ENCODE measurements at places on chromosomes 7 and 10.

GRCh38 chr7:131194070-131194865 lies 133.4 kb upstream of the MKLN1 start:
- no peak for DNase-seq

- DNase-seq, result no peak
Observed at GRCh38 chr10:69650589-69651261, 20.7 kb downstream of the FAM241B start.

DNA sequence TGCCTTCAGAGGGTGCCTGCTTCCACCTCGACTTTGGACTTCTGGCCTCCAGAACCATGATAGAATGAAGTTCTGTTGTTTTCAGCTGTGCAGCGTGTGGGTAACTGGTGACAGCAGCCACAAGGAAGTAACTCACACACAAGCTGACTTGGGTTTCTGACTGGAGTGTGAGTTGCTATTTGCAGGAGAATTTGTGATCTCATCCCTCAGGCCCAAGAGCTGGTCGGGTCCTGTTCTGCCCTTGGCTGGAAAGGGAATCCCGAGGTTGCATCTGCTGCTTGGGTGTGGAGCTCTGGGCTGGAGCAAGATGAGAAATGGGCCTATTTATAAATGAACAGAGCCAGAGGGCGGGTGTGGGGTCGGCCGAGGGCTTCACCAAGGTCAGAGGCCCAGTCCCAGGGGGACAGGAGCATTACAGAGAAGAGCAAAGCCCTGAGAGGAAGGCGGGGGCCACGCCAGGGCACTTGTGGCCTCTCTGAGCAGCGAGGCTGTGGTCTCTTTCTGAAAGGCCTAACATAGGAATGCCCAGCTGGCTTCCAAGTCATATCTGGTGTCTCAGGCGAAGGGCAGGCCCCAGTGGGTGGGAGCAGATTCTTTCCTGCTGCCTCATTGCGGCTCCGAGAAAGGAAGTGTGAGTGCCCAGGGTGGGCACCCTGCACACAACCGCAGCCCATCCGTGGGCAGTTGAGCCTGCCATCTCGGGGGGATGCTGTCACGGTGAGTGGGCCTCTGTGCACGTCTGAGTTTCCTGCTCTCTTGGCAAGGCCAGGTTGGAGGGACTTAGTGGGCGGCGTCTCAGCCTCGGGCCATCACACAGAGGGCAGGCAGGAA lies 26.5 kb upstream of the C10orf71 start:
- no peak for DNase-seq

DNA sequence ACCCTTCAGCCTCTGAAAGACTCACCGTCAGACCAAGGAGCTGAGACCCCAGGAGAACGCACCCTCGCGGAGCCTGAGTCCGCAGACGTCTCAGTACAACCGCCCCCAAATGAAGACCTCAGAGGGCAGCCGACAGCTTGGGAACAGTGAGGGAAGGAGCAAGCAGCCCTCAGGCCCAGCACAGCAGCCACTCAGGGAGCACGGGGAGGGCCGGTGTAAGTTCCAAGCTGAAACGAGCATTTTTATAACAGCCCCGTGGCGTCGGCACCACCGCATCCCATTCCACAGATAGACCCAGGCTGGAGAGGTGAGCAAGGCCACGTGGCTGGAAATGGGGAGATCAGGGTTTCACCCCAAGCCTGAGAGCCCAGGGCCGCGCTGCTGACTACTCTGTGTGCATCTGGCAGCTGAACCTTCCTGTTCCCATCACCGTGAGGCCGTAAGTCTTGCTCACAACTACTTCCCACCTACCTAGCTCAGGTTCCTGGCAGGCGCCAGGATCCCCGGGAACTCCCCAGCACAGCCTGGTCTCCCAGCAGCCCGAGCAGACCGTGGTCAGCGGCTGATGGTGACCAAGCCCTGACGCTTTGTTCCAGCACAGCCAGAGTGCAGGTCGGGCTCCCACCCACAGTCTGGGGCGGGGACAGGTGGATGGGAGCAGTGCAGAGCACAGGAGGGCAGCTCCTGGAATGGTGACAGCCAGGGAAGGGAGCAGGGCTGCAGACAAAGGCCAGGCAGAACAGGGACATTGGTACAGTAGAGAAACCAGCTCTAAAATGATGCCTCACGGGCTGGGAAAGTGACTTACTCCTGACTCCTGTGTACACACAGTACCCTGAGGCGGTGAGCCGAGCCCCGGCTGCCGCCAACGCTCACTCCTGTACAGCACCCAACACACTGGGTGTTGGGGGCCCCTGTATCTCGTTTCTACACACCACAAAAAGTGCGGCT lies 6.1 kb upstream of the NOM1 start:
- no peak for DNase-seq

- peak; percentile 52 for DNase-seq
Observed at GRCh38 chr10:99595770-99596465, 24.3 kb downstream of the SLC25A28 start.

GRCh38 chr10:4033341-4033896 lies 248.4 kb upstream of the KLF6 start:
- DNase-seq, result no peak

DNA sequence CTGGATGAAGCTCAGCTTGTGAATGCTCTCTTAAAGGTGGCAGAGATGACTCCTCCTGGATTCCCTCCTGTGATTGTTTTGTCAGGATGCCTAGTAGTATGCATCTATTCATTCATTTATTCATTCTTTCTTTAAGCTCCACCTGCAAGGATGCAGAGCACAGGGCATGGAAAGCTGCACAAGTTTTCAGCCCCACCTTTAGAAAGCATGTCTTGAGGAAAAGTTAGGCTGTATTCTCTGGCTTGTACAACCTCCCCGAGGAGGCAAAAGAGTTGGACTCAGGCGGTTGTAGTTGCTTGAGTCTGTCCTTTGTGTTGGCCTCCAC lies 22.4 kb downstream of the ARID5B start:
- no peak for DNase-seq

GRCh38 chr10:72257051-72257892 lies 16.5 kb upstream of the DDIT4 start:
- DNase-seq, result peak; percentile 43

DNA sequence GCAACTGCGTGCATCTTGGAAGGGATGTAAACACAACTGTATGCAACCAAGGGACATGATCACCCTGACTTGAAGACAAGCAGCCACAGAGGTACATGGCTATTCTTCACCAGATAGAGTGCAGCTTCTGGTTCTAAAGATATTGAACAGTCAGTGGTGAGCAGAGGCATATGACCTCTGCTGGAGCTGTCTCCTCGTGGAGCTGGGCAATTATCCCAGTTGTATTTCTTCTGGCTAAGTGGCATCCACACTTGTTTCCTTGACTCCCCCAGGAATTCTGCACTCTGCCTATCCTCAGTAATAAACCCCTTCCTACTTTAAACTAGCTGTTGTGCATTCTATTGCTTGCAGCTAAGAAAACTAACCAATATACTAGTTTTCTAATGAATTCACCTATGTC lies 216.8 kb downstream of the THSD7A start:
- DNase-seq, result no peak

DNA sequence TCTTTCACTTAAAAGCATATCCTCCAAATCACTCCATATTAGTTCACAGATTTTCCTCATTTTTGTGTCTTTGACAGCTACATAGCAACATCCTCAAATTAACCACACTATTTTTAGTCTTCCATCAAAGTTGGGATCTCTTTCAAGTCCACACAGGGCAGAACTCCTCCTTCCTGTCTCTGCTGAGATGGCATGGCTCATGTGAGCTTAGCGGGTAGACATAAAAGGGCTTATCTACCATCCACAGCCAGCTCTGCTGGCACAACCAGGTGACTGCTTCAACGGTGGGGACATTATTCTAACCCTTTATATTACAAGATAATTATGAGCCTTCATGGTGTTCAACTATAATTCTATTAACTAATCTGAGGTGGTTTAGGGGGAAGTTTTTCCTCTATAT lies 35.5 kb downstream of the ICA1 start:
- no peak for DNase-seq

DNA sequence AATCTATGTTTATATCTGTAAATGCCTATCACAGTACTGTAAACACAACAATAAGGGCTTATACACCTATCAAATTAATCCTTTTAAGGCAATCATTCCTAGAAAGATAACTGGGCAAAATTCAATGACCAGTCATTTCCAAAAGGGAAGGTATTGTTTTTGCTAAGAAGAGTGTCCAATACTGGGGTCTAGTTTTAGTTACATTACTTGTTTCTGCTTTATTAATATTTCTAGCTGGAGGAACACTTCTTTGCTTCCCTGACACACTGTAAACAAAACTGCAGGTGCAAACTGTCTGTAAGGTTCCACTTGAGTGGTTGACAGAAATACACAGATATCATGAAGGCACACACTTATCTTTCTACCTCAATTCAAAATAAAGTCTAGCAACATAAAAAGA lies 84.2 kb upstream of the FAM133B start:
- no peak for DNase-seq

GRCh38 chr7:3294432-3295100 lies 6.5 kb upstream of the SDK1 start:
- DNase-seq, result no peak

GRCh38 chr7:2945171-2945570 lies 98.5 kb downstream of the CARD11 start:
- DNase-seq, result no peak

DNA sequence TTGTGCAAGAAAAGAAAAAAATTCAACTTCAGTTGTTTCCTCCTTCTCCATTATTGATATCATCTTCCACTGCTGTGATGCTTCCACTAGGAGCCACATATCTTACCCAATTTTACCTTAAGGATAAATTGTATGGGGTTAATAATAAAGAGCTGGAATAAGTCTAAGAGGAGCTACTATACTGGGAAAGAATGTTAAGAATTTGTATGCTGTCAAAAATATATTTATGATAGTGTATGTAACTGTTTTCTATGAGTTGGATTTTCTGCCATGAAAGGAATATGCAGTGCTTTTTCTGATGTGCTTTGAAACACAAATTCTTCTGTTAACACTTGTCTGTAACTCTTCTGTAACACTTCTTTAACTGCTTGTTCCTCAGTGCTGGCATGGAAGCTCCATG lies 219.1 kb downstream of the VTI1A start:
- no peak for DNase-seq

DNA sequence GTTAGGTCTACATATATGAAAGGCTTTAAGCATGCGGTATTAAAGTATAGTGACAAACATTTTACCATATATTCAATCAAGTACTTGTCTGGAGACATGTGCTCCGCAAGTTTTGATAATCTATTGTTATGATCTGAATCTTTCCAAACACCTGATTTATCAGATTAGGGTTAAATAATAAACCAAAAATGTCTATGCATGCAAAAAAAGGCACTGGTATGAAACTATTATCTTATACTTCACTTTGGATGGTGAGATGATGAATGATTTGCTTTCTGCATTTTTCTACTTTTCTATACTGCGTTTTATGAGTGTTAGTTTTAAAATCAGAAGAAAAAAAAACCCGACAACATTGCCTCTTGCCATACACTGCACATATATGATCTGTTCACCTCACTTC lies 37.8 kb upstream of the FAM133B start:
- DNase-seq, result no peak

GRCh38 chr7:155732286-155732685 lies 80.0 kb downstream of the SHH start:
- no peak for DNase-seq

DNA sequence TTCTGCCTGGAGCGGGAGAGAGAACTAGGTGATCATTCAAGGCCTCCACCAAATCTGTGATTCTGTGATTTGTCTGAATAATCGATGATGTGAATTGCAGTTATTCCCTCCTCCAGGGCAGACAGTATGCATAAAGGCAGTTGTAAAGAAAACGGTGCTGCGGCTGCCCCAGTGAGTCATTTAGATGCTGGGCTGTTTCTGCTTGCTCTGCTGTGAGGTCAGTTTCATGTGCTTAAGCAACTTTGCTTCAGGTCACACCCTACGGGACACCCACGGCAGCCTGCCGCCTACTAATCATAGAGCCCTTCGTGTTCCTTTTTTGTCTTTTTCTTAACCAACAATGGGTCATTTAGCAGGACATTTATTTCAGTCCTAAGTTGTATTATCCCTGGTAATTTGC lies 158.1 kb upstream of the PITRM1 start:
- DNase-seq, result no peak

DNA sequence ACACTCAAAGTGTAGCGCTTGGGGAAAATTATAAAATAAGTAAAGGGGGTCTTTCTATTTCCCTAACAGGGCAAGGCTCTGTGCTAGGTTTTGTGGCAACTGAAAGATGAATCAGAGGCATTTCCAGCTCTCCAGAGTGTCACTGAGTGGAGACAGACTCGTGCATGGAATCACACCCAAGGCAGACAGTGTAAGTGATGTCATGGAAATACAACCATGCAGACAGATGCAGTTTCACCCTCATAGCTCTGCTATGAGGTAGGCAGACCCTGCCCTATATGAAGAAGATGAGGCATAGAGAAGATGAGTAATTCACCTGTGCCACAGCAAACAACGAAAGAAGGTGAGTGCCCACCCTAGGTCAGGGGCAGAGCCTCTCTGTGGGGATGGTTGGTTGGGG lies 57.2 kb upstream of the PITRM1 start:
- DNase-seq, result no peak

- DNase-seq, result no peak
Observed at GRCh38 chr7:19080093-19080492, 37.3 kb downstream of the TWIST1 start.

- no peak for DNase-seq
Observed at GRCh38 chr10:104020020-104020419, 53.1 kb downstream of the SLK start.

GRCh38 chr7:8591289-8591688 lies 157.9 kb downstream of the NXPH1 start:
- DNase-seq, result no peak

GRCh38 chr7:93921607-93922566 lies at the start of gene GNG11:
TSS of gene GNG11 (plus strand) at chr7:93921735. CDS start at chr7:93922138, 403 bp downstream.
- peak; percentile 38 for DNase-seq

DNA sequence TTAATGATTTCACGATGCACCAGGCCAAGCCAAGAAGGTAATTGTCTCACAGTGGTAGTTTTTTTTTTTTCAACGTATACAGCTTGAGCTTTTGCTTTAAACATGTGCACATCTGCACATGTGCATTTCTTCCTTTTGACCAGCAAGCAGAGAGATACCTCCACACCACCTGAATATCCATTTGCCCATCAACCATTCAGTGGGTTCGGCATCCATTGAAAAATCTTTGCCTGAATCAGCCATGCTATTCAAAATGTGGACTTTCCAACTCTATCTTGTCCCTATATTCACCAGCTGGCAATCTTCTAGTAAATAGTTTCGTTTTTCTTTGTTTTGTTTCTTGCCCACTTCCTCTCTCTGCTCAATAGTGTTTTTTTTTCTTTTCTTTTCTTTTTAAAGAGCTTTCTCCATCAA lies 7.7 kb upstream of the TRA2A start:
- no peak for DNase-seq

DNA sequence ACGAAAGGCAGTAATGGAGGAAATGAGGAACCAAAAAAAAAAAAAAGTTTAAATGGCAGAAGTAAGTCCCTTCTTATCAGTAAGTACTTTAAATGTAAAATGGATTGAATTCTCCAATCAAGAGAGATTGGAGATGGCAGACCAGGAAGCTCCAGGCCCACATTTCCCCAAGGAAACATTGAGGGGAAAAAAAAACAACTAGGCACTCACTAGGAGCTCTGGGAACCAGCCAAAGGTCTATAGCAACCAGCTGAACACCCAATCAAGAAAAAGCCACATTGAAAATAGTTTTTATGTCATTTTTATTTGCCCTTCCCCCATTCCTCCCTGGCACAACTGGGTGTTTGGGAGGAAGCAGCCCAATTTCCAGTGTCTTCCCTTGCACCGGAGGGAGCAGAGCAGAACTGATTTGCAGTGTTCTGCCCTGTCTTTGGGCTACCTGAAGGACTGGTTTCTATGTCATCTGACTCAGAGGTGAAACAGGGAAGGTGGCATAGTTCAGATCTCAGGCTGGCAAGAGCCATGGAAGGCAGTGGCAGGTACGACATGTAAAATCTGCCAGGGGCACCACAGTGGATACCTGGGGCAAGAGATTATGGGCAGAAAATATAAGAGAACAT lies 121.9 kb downstream of the SMURF1 start:
- no peak for DNase-seq
